Naive thymus-derived CD8-positive, alpha-beta T cell (primary cell): ENCODE measurements at places on chromosomes 3 and 15.

- peaks cover 25% of the 10 kb centered on the region for H3K27me3 ChIP-seq
- H3K36me3 ChIP-seq = peaks cover 7% of the 10 kb centered on the region
- no peak overlapping the region for H3K27ac ChIP-seq
- no peaks in the 10 kb centered on the region for H3K4me1 ChIP-seq
Measured at GRCh38 chr3:107142786-107143575, 234.3 kb upstream of the CCDC54 start.

GRCh38 chr15:96869122-96869521 is 538.6 kb downstream of the NR2F2 start:
- peaks cover 8% of the 10 kb centered on the region for H3K27me3 ChIP-seq
- no peaks in the 10 kb centered on the region for H3K36me3 ChIP-seq
- H3K27ac ChIP-seq = no peak overlapping the region
- H3K4me3 ChIP-seq = no peak overlapping the region
- no peak for DNase-seq

DNA sequence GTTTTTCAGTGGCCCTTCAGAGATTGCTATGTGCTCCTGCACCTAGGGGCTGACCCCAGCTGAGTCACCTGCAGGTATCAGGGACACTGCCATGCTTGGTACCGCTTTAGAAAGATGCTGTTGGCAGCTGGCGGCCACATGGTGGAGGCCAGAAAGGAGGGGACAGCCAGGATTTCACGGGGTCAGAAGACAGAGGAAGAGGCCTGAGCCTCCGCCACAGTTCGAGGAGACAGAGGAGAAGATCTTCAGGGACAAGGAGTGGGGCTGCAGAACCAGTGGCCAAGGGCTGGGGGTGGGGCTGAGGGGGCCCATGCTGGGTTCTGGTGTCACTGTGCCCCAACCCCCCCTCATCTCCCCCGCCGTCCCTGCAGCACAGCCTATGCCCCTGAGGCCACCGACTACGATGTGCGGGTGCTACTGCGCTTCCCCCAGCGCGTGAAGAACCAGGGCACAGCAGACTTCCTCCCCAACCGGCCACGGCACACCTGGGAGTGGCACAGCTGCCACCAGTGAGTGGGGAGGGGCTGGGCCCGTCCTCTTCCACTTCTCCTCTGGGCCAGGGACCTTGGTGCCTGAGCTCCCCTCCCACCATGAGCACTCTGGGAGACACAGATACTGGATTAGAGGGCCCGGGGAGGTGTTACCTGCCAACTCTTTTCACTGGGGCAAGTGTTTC is 19.9 kb downstream of the LOXL1 start:
- H3K4me1 ChIP-seq = peaks cover 36% of the 10 kb centered on the region
- no peaks in the 10 kb centered on the region for H3K27me3 ChIP-seq
- DNase-seq = no peak
- no peaks in the 10 kb centered on the region for H3K36me3 ChIP-seq
- no peak overlapping the region for H3K4me3 ChIP-seq
- no peak overlapping the region for H3K27ac ChIP-seq

GRCh38 chr15:74212494-74212893 is 9.9 kb upstream of the STRA6 start:
- DNase-seq = no peak
- no peak overlapping the region for H3K4me3 ChIP-seq
- H3K27me3 ChIP-seq = peaks cover 10% of the 10 kb centered on the region
- H3K4me1 ChIP-seq = no peaks in the 10 kb centered on the region
- H3K36me3 ChIP-seq = no peaks in the 10 kb centered on the region
- no peak overlapping the region for H3K27ac ChIP-seq

GRCh38 chr15:100722551-100723314 is 120.3 kb downstream of the ASB7 start:
- peaks cover 9% of the 10 kb centered on the region for H3K27me3 ChIP-seq
- no peaks in the 10 kb centered on the region for H3K4me1 ChIP-seq

GRCh38 chr15:101138913-101139880 is 112.7 kb downstream of the CHSY1 start:
- H3K27ac ChIP-seq = no peak overlapping the region
- no peak overlapping the region for H3K4me3 ChIP-seq
- H3K27me3 ChIP-seq = no peaks in the 10 kb centered on the region
- no peak for DNase-seq
- peaks cover 27% of the 10 kb centered on the region for H3K4me1 ChIP-seq
- no peaks in the 10 kb centered on the region for H3K36me3 ChIP-seq

GRCh38 chr3:155026999-155027591 is 53.0 kb upstream of the MME start:
- no peak for DNase-seq
- H3K27ac ChIP-seq = no peak overlapping the region

GRCh38 chr3:69761896-69762767 is 22.9 kb downstream of the MITF start:
- DNase-seq = no peak
- H3K27ac ChIP-seq = no peak overlapping the region
- H3K4me1 ChIP-seq = no peaks in the 10 kb centered on the region
- no peak overlapping the region for H3K4me3 ChIP-seq

DNA sequence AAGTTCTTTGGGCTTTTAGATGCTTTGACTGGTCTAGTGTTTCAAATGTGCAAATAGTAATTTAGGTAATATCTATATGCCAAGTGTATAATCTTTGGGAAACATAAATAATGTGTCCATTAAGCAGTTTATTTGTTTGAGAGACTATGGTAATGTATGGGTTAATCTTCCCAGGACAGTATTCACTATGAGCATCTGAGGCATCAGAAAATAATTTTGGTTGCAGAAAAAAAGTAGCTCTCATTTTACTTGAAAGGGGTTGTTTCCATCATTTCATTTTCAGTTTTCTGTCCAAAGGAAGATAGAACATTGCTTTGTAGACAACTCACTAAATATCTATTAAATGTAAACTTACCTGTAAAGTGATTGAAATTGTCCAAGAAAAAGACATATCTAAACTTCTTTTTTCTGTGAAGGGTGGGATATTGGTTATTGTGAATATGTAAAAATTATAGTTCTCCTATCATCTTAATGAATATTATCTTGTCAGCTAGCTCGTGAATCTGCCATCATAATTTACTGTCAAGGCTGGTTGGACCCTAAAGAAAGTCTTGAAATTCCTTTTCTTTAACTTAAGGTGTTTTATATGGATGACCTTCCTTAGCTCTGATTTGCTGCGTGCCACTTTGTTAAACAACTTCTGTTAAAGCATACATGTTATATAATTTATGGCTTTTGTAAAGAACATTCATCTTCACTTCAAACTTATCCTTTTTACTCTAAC is 108.8 kb downstream of the EPHA3 start:
- H3K36me3 ChIP-seq = no peaks in the 10 kb centered on the region
- H3K4me1 ChIP-seq = no peaks in the 10 kb centered on the region
- H3K27ac ChIP-seq = no peak overlapping the region

- H3K27ac ChIP-seq = no peak overlapping the region
- H3K4me1 ChIP-seq = no peaks in the 10 kb centered on the region
- peaks cover 8% of the 10 kb centered on the region for H3K36me3 ChIP-seq
- no peaks in the 10 kb centered on the region for H3K27me3 ChIP-seq
- DNase-seq = no peak
Measured at GRCh38 chr15:79352206-79352605, 41.3 kb downstream of the TMED3 start.

DNA sequence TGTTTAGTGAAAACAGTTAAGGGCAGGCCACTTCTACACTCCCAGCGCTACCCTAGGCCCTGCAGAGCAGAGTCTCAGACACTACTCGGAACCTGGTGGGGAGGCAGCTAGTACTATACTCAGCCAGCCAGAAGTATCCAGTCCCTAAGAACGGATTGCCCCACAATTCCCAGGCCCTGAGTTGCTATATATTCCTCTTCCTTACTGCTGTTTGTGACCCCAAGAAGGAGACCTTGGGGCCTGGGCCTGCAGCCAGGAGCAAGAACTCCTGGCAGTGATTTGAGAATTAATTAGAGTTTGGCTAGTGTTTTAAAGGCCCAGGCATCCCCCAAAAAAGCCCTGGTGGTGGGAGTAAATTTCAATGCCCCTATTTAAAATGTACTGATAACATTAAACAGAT is 87.7 kb downstream of the RBPMS2 start:
- H3K4me1 ChIP-seq = peaks cover 18% of the 10 kb centered on the region
- no peak overlapping the region for H3K4me3 ChIP-seq
- H3K36me3 ChIP-seq = peaks cover 1% of the 10 kb centered on the region
- DNase-seq = no peak

DNA sequence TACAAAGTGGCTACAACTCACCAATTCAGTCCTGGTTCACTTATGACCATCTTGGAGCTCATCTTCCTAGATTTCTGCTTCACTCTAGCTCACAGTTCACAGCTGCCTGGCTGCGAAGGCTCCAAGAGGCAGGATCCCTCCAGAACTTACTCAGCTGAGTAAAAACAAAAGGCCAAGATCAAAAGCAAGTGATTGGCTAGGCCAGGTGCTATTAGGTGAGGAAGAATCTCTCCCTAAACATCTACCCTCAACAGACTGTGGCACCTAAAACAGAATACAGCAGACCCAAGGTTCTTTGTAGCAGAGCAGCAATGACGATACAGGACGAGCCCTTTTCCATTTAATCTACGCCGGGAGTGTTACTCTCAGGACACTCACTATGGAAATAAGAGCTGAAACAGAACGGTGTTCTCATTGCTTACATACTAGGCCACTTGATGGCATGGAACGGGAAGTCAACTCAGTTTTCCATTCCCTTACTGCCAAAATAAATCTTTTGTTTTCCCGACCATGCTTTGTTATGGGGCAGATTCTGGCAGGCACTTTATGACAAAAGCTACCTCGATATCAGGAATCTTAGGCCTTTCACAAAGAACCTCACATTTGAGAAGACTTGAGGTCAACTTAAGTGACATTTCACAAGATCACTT is 901 bp downstream of the ICE2 start:
- H3K36me3 ChIP-seq = peaks cover 28% of the 10 kb centered on the region
- peak overlapping the region; percentile 98 for H3K4me3 ChIP-seq
- H3K27ac ChIP-seq = peak overlapping the region; percentile 100

- no peak overlapping the region for H3K27ac ChIP-seq
- H3K27me3 ChIP-seq = no peaks in the 10 kb centered on the region
- no peaks in the 10 kb centered on the region for H3K36me3 ChIP-seq
- DNase-seq = no peak
- no peaks in the 10 kb centered on the region for H3K4me1 ChIP-seq
- no peak overlapping the region for H3K4me3 ChIP-seq
Measured at GRCh38 chr3:173826416-173826815, 428.9 kb downstream of the NLGN1 start.

- no peaks in the 10 kb centered on the region for H3K36me3 ChIP-seq
- H3K27me3 ChIP-seq = no peaks in the 10 kb centered on the region
- no peak overlapping the region for H3K27ac ChIP-seq
- no peak for DNase-seq
Measured at GRCh38 chr3:39911465-39912309, 102.3 kb downstream of the MYRIP start.

DNA sequence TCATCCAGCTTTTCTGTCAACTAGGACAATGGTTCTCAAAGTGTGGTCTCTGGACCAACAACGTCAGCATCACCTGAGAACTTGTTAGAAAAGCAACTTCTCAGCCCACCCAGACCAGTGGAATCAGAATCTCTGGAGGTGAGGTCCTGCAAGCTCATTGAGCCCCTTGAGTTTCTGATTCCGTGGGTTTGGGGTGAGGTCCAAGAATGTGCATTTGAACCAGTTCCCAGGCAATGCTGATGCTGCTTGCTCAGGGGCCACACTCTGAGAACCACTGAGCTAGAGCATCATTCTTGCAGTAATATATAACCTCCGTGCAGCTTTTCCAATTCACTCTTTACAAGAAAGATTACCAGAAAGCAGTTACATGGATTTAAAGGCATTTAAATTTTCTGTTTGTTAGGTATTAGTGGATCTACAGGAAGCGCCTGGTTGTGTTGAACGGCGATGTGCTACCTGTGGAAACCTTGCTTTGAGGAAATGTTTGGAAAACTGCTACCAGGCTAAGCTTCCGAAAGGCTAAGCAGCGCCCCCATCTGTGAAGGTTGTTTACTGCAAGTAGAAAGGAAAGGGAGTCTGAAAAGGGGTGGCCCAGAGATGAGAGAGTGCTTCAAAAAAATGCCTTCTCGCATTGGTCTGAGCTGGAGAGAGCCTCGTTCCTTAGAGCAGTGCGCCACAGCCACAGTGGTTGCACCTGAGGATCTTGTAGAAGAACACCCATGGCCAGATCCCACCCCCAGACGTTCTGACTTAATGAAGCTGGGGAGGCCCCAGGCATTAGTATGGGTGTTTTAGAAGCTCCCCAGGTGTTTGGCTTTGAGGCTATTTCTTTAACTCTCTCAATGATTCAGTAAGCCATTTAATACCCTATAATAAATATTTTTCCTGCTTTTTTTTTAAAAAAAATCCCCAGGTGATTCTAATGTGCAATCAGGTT is 50.0 kb downstream of the RLBP1 start:
- H3K4me3 ChIP-seq = no peak overlapping the region
- no peaks in the 10 kb centered on the region for H3K27me3 ChIP-seq
- H3K36me3 ChIP-seq = peaks cover 7% of the 10 kb centered on the region
- DNase-seq = no peak
- no peak overlapping the region for H3K27ac ChIP-seq

DNA sequence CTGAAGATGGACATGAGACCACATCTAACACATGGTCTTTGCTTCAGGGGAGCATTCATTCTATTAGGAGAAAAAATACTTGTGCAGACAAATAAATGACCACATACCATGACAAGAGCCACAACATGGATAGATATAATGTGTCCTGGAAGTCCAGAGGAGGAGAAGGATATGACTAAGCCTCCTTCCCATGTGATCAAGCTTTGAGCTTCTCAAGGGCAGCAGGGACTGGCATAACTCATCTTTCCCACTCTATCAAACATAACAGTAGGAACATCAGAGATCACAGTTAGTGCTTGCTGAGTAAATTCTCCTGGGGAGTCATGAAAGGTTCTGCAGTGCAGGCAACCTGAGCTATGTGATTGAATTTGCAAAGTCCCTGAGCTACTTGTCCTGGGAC is 86.0 kb upstream of the LPP start:
- no peak overlapping the region for H3K27ac ChIP-seq
- H3K4me1 ChIP-seq = no peaks in the 10 kb centered on the region
- H3K4me3 ChIP-seq = no peak overlapping the region
- DNase-seq = no peak
- no peaks in the 10 kb centered on the region for H3K36me3 ChIP-seq

- no peaks in the 10 kb centered on the region for H3K4me1 ChIP-seq
- no peak for DNase-seq
- H3K27me3 ChIP-seq = no peaks in the 10 kb centered on the region
- no peaks in the 10 kb centered on the region for H3K36me3 ChIP-seq
- H3K4me3 ChIP-seq = no peak overlapping the region
Measured at GRCh38 chr3:178823591-178824246, 247.9 kb downstream of the ZMAT3 start.

GRCh38 chr3:122004991-122005565 is 17.0 kb downstream of the ILDR1 start:
- no peak overlapping the region for H3K4me3 ChIP-seq
- DNase-seq = no peak
- H3K36me3 ChIP-seq = no peaks in the 10 kb centered on the region
- H3K27ac ChIP-seq = no peak overlapping the region
- H3K4me1 ChIP-seq = no peaks in the 10 kb centered on the region
